Panc1 (cell line): ENCODE measurements at places on chromosomes 4 and X. TPM values are rescaled to one million over a fixed set of nuclear protein-coding genes. Genes with fewer than 3 reads are reported as not detected.

The EMCN gene
- not detected for total RNA-seq

The PPEF2 gene
- total RNA-seq: not detected

The CENPC gene
- total RNA-seq: 10.1 TPM

The ATOH1 gene
- total RNA-seq: not detected

DNA sequence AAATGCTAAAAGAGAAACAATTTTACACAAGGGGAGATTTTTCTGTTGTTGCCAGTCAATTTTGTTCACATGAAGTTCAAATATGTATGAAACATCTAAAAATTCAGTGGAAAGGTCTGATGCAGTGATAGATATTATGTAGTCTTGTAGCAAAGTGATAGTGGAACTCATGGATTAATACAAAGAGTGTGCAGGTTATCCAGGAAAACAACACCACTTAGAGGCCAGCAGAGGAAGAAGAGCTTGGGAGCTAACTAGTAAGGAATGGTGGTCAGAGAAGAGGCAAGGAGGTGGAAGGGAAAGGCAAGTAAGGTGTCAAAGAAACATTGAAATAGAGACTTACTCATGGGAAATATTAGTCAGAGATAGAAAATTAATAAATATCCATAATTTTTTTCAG is 395.6 kb downstream of the MAPK10 start:
- no peak overlapping the region for H3K4me3 ChIP-seq

DNA sequence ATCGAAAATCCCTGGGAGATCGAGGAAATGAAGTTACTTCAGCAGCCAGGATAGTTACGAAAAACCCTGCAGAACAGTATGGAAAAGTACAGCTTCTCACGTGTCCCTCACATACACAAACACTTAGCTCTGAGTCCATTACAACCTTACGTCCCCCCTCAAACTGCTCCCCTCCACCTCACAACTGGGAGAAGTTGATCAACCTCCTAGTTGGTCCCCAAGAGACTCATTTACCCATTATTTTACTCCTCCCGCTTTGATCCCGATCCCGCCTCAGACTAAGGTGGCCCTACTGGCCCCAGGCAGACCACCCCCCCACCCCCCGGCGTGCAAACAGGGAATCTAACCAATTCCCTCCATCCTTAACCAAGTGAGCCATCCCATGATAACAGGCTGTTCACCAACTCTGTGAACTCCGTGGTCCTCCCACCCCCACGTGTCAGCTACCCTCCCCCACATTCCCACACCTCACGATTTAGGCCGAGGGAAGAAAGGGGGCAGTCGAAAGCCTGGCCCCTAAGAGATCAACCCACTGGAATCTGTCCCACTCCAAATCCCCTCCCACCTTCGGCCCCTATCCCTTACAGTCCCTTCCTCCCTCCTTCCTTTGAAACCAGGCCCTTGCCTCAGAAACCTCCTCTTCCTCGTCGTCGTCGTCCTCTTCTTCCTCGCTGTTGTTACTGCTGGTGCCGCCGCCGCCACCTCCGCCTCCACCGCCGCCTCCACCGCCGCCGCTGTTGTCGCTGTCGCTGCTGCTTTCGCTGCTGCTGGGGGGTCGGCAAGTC is 755 bp downstream of the ANKRD17 start:
- H3K27me3 ChIP-seq: no peaks in the 10 kb centered on the region
- H3K27ac ChIP-seq: peak overlapping the region; percentile 75
- H3K4me1 ChIP-seq: peaks cover 8% of the 10 kb centered on the region; the same call in 1 of the 2 replicates
- peaks cover 4% of the 10 kb centered on the region for H3K36me3 ChIP-seq

DNA sequence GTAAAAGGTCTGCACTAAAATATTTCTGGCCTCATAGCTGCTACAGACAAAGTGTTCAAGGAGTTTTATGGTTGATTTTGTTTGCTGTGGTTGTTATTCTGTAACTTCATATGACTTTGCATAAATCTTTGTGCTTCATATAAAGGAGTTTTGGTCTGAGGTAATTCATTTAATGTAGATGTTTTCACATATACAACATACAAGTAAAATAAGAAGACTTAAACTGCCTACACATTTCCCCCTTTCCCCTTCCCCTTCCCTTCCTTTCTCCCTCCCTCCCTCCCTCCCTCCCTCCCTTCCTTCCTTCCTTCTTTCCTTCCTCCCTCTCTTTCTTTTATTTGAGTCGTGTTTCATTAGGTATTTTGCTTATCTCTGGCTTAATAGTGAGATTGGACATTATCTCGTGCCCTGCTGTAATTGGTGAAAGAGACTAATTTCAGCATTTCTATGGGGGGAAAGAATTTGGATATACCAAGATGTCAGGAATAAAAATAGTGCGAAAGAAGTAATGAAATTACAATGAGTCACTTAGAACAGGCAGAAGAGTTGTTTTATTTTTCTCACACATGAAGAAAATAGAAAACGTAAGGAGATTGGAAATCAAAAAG is 144.9 kb upstream of the MAD2L1 start:
- no peaks in the 10 kb centered on the region for H3K4me1 ChIP-seq
- H3K27ac ChIP-seq: no peak overlapping the region
- H3K27me3 ChIP-seq: no peaks in the 10 kb centered on the region
- no peak for DNase-seq
- no peak overlapping the region for H3K4me3 ChIP-seq
- H3K36me3 ChIP-seq: no peaks in the 10 kb centered on the region

GRCh38 chr4:78922207-78922606 is 17.0 kb downstream of the PAQR3 start:
- H3K27ac ChIP-seq: no peak overlapping the region
- H3K4me3 ChIP-seq: no peak overlapping the region
- H3K27me3 ChIP-seq: no peaks in the 10 kb centered on the region
- peaks cover 2% of the 10 kb centered on the region; the same call in 1 of the 2 replicates for H3K36me3 ChIP-seq

DNA sequence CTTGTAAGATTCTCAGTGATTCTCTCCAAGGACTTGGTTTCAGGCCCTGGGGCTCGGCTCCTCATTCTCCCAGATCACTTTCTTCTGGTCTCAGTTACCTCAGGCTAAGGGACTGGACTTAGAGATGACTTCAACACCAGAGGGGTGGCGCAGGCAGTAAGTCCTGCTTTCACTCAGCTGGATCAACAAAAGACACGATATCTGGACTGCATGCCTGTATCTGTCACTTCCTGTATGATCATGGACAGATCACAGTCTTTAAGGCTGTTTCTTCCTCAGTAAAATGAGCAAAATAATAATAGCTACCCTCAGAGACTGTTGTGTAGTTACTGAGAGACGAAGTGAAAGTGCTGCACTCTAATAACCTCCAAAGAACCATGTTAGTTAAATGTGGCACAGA is 19.5 kb upstream of the CXCR3 start:
- no peak for DNase-seq
- no peaks in the 10 kb centered on the region for H3K4me1 ChIP-seq
- H3K27me3 ChIP-seq: no peaks in the 10 kb centered on the region

DNA sequence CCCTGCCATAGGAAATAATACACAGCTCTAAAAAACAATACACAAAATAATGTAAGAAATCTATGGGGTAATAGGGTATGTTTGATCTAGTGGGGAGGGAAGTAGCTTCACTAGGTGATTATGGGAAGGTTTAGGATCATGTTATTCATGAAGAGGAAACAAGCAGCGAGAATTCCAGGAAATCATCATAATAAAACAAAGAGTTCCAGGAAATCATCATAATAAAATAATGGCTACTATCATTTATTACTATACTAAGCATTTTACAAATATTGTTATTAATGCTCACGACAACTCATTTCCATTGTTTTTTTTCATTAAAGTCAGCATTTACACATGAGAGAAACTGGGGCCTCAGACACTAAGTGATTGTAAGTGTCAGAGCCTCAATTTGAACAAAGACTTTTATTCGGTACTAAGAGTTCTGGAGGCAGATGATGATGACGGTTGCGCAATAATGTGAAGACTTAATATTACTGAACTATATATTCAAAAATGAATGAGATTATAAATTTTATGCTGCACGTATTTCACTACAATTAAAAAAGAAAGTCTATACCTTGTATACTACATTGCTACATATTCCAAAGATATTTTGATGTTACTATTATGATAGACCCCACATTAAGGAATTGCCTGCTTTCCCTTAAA is 12.2 kb upstream of the CXCL8 start:
- DNase-seq: no peak
- H3K4me1 ChIP-seq: no peaks in the 10 kb centered on the region
- H3K4me3 ChIP-seq: no peak overlapping the region
- H3K36me3 ChIP-seq: no peaks in the 10 kb centered on the region
